ENCODE measurements at places on chromosomes 12 and 14.

DNA sequence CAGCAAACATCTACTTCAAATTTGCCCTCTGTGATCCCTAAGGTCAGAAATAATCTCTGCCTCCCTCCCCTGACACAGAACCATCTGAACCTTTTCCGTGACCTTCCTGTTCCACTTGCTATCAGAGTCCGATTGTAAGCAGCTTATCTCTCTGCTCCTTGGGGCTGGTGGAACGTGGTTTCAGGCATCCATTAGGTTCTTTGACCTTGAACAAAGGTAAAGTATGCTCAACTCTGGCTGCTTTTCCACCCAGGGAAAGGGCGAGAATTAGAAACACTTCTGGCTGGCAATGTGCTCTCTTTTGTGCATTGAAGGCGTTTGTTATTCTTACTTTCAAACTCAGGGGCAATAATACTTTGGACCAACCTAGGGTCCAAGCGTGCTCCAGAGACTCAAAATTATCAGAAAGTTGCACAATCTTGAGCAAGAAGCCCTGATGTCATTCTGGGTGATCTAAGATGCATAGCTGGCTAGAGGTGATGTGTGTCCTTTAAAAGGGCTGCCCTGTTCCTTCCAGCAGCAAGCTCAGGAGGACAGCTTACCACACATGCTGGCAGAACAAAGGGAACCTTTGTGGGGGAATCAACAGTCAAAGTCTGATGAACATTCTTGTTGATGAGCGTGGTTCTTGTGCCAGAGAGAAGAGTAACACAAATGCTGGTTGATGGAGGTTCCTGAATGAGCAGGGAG is 29.8 kb downstream of the ADGRD1 start:
- DNase-seq = no peak

DNA sequence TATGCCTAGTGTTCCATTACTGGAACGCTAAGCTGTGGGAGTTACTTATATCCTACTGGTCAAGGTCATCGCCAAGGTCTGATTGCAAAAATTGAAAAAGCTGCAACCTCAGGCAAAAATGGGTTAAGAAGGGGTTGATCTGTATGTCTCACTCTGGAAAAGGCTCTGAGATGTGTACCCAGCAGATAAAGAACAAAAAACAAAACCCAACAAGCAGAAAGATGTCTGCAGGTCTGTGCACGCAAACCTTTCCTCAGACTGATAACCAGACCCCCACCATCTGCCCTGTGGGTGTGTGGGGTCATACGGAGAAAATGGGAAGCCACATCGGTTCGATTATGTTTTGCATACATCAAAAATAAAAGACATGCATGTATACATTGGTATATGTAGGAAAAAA is 56.4 kb downstream of the TESC start:
- DNase-seq = no peak

DNA sequence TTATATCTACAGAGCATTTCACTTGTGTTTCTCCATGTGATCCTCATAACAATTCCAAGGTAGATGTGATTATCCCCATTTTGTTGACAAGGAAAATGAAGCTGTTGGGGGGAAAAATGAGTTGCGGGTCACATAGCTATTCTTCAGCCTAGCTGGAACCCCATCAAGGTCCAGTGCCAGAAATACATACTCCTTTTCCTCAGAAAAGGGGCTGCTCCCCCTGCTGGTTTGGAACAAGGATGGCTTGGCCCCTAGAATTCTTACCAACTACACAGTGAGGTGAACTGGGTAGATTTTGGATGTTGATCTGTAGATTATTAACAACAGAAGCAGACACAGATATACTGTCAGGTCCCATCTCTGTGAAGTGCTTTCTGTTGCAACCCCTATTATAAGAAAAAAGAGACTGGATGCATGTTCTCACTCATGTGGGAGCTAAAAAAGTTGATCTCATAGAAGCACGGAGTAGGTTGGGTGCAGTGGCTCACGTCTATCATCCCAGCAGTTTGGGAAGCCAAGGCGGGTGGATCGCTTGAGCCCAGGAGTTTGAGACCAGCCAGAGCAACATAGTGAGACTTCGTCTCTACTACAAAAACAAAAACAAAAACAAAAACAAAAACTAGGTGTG is 8.9 kb downstream of the IKZF4 start:
- DNase-seq = no peak

GRCh38 chr12:85279449-85280164 is 413 bp upstream of the ALX1 start:
- DNase-seq = no peak

DNA sequence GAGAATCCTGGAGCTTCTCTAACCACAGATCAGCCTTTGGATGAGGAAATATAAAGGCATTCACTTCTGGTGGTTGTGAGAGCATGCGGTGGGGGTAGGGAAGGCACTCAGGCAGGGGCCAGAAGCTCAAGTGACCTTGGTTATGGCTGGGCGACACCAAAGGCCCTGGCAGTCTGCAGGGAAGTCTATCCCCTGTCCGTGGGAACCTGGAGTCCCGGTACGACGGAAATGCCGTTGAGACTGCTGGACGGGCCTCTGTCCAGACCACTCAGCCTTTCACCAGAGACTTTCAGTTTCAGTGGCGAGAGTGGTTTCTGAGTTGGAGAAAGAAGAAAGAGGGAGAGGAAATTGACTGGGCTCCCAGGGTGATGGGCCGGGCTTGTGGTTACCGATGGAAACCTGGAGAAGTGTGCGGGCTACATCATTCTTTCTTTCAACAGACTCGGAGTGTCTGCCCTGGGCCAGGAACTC is 20.9 kb downstream of the ISCA2 start:
- DNase-seq = no peak

DNA sequence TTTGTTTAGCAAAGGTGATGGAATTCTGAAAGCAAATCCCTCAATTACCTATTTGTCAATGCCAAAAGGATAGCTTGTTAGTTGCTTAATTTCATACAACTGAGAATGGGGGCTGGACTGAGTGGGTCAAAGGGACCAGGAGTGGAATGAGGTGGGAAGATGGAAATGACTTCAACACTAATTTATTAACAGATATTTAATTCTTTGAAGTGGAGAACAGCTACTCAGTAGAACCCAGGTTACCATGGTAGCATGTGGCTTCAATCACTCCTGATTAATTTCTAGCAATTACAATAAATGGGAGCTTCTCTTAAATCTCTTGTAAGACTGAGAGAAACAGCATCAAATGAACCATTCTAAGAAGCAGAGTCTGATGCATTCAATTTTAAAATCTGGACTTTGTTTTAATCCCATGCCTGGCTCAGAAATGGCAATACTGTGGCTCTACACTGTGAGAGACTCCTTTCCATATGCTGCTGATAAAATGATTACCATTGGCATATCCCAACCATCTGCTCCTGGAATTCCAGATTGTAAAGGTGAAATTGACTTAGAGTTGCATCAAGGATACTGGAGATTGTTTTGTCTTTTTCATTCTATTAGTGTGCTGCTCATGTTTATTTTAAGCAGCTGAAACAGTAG is 607.8 kb downstream of the SNAPC1 start:
- no peak for DNase-seq

DNA sequence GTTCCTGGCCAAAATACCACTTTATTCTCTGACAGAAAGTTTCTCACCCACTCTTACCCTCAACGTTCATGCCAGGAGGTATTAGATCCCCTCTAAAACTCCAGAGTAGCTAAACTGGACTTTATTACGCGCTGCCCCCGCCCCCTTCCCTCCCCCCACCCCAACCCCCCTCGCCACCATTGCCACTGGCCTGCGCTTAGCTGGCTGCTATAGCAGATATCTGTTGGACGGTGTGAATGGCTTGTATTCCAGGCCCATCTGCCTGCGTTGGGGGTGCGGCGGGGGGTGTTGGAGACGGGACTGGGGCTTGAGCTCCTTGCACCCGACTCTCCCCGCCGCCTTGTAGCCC is 564 bp upstream of the THTPA start:
- no peak for DNase-seq

- DNase-seq = no peak
Measured at GRCh38 chr12:108906971-108907370, 27.1 kb downstream of the DAO start.

- no peak for DNase-seq
Measured at GRCh38 chr12:33770652-33771051, 251.6 kb upstream of the ALG10 start.

DNA sequence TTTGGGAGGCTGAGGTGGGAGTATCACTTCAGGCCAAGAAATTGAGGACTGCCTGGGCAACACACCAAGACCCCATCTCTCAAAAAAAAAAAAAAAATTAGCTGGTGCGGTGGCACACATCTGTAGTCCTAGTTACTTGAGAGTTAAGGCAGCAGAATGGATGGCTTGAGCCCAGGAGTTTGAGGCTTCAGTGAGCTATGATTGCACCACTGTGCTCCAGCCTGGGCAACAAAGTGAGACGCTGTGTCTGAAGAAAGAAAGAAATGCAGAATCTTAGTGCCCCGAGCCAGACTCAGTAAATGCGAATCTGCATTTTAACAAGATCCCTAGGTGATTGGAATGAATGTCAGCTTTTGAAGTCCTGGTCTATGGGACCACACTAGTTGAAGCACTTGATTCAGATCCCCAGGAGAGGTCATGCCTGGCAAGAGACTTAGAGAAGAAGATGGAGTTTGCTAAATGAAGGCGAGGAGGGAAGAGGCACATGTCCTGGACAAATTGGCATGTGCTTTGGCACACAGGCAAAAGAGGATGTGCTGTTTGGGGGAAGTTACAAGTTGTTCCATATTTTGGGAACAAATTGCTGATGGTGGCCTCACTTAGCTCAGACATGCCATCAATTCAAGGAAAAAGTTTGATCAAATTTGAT is 56.6 kb downstream of the DRAM1 start:
- no peak for DNase-seq

DNA sequence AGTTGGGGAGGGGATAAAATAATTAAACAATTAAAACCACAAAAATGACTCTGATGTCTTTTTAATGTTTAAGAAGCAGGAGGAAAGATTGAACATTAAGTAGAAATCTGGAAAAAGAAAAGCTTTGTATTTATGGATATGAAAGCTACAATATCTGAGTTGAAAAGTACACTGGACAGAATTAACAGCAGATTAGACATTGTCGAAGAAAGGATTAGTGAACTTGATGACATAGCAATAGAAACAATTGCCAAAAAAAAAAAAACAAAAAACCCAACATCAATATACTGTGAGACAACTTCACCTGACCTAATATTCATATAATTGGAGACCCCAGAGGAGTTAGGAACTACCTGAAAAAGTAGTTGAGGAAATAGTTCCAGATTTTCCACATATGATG is 289.5 kb upstream of the RGS6 start:
- DNase-seq = no peak

DNA sequence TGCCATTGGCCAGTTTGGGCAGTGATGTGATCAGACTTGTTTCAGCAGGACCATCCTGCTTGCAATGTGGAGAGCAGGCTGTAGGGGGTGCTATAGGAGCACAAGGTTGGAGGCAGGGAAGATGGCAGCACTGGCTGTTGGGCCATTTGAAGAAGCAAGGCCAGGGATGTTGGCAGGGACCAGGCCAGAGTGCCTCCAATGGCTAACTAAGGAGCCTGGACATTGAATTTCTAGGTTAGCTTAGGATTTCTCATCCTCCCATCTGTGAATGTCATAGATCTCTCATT is 23.5 kb downstream of the FGF23 start:
- peak; percentile 24 for DNase-seq

GRCh38 chr14:64929014-64929359 is 13.6 kb downstream of the GPX2 start:
- no peak for DNase-seq

GRCh38 chr12:12365931-12366431 is 9.1 kb downstream of the BORCS5 start:
- DNase-seq = no peak

DNA sequence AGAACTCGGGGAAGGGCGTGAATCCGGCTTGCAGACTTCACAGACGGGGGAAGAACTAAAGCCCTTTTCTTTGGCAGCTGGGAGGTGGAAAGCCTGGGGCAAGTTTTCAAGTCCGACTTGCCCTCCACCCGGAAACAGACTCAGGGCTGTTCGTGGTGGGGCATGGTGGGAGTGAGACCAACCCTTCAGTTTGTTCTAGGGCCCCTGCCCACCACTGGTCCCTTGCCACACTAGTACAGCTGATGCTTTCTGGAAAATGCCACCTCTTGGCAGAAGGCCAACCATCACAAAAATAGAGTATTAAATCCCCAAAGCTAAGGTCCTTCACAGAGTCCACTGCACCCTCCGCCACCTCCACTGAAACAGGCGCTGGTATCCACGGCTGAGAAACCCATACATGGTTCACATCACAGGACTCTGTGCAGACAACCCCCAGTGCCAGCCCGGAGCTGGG is 50.4 kb upstream of the DDX11 start:
- DNase-seq = no peak

- peak; percentile 74 for DNase-seq
Measured at GRCh38 chr12:50074936-50075807, 10.0 kb upstream of the SMARCD1 start.

DNA sequence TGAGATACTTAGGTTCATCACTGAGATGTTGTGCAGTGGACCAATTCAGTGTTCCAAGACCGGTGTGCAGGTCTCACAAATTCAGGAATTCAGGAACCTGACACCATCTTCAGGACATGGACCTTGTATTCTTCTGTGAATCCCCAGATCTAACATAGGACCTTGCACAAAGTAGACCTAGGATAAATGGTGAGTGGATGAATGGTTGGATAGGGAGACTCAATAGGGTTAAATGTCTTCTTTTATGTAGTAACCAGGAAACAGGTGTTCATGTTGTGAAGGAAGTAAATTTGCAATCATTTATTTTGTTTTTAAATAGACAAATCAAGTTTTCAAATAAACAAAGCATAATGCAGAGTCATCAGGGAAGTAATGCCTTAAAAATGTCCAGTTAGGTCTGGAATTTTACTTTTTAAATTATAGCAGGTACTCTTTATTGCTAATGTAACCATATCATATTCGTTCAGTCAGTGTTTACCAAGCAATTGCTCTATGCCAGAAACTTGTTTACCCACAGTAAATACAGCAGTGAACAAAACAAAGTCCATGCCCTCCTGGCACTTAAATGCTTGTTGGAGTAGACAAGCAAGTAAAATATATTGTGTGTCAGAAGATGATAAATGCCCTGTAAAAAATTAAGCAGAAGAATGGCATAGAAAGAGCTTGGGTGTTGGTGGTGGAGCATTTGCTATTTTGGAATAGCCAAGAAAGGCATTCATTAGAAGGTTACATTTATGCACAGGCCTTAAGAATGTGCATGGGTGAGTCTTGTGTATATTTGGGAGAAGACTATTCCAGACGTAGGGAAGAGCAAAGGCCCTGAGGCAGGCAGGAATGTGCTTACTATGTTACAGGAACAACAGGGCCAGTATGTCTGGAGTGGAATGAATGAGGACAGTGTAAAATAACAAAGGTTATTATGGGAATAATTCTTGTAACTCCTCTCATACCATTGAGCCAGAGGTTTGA is 26.3 kb downstream of the RXYLT1 start:
- no peak for DNase-seq

All from stimulated activated CD4-positive, alpha-beta T cell treated with anti-CD3 and anti-CD28 coated beads, Interleukin-15, amount 100 ng/mL, for 1 hour (primary cell).